ENCODE measurements at places on chromosomes 7 and 10.

- H3K27me3 ChIP-seq, result no peaks in the 10 kb centered on the region
- H3K27ac ChIP-seq, result no peak overlapping the region
- H3K4me1 ChIP-seq, result 0 out of 2 replicates have a peak, but pooled peaks cover 8% of the 10 kb centered on the region
Measured at GRCh38 chr10:52756295-52756694, 16.3 kb downstream of the MBL2 start.

- H3K4me3 ChIP-seq, result no peak overlapping the region
- no peaks in the 10 kb centered on the region for H3K27me3 ChIP-seq
- DNase-seq, result no peak
- no peak overlapping the region for H3K27ac ChIP-seq
- H3K4me1 ChIP-seq, result no peaks in the 10 kb centered on the region
Measured at GRCh38 chr7:113246738-113247137, 128.4 kb upstream of the SMIM30 start.

GRCh38 chr10:4767033-4767814 is 58.8 kb upstream of the AKR1E2 start:
- no peaks in the 10 kb centered on the region for H3K36me3 ChIP-seq
- peak; percentile 18 for DNase-seq
- no peaks in the 10 kb centered on the region for H3K27me3 ChIP-seq
- H3K27ac ChIP-seq, result no peak overlapping the region
- H3K4me1 ChIP-seq, result no peaks in the 10 kb centered on the region

DNA sequence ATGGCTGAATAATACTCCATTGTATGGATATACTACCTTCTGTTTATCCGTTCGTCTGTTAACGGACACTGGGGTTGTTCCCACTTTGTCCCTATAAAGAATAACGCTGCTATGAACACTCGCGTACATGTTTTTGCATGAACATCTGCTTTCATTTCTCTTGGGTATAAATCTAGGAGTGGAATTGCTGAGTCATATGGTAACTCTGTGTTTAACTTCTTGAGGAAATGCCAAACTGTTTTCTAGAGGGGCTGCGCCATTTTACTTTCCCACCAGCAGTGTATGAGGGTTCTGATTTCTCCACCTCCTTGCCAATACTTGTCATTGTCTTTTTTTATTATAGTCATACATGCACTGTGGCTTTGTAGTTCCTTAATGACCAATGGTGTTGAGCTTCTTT is 20.6 kb upstream of the RASSF4 start:
- H3K27ac ChIP-seq, result no peak overlapping the region
- no peaks in the 10 kb centered on the region for H3K36me3 ChIP-seq
- H3K4me3 ChIP-seq, result no peak overlapping the region
- peaks cover 13% of the 10 kb centered on the region for H3K4me1 ChIP-seq
- no peak for DNase-seq

- no peak for DNase-seq
- H3K4me3 ChIP-seq, result no peak overlapping the region
- H3K27ac ChIP-seq, result no peak overlapping the region
- no peaks in the 10 kb centered on the region for H3K27me3 ChIP-seq
Measured at GRCh38 chr10:119845656-119846055, 27.0 kb downstream of the MCMBP start.

DNA sequence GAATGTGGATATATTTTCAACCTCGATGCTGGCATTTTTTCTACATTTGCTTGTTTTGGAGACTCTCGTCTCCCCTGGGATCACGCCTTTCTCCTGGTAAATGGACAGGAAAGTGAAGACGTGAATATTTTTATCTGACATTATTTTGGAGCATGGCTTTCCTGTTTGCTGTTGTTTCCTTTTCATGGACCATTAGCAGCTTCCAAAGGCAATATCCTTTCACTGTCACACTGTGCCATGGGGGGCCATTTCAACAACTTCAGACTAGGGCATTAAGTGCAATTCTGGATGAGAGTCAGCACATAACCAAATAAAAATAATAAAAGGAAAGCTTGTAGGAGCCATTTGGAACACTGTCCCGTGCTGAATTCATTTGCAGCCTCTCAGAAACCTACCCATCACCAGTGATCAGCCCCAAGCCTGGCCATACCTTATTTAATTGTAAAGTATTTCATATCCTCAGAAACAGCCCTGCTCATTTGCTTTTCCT is 75.9 kb upstream of the NEUROD6 start:
- no peak for DNase-seq
- no peaks in the 10 kb centered on the region for H3K36me3 ChIP-seq
- H3K4me3 ChIP-seq, result no peak overlapping the region
- no peaks in the 10 kb centered on the region for H3K4me1 ChIP-seq
- no peaks in the 10 kb centered on the region for H3K27me3 ChIP-seq

- H3K4me1 ChIP-seq, result no peaks in the 10 kb centered on the region
- H3K4me3 ChIP-seq, result no peak overlapping the region
Measured at GRCh38 chr10:31121757-31122577, 90.3 kb upstream of the ZNF438 start.
